ENCODE measurements at places on chromosomes 4 and X. TPM values are rescaled to one million over a fixed set of nuclear protein-coding genes. Genes with fewer than 3 reads are reported as not detected.

DNA sequence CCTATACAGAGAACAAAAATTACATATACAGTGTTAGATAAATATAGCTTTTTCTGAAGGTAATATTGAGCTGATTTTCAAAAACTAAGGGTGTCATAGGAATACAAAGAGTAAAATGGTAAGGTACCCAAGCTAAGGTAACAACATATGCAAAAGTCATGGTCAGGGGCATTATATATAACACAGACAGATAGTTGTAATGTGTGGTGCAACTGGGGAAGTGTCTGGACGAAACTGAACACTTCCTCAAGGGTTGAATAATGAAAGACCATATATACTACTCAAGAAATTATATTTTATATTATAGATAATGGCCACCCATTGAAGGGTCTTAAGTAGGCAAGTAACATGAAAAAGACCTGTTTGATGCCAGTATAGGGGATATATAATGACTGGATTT is 262.1 kb upstream of the CXXC4 start:
- no peak overlapping the region for H3K27ac ChIP-seq
- no peak overlapping the region for H3K4me3 ChIP-seq
- DNase-seq: no peak
- H3K36me3 ChIP-seq: no peaks in the 10 kb centered on the region
- H3K27me3 ChIP-seq: no peaks in the 10 kb centered on the region
- no peaks in the 10 kb centered on the region for H3K4me1 ChIP-seq

DNA sequence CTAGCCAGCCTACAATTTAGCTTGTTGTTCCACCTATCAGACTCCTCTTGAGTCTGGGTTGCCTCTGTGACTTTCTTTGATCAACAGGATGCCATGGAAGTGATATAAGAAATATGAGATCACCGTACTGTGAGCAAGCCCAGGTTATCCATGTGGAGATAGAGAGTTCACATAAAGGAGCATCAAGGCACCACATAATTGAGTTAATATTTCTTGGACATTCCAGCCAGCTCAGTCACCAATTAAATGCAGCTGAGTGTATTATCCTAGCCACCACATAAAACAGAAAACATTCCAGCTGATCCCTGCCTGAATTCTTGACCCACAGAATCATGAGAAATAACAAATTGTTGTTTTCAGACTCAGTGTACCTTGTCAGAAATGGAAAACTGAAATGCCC is 253.6 kb downstream of the PPP1R2C start:
- no peak overlapping the region for H3K27ac ChIP-seq
- H3K27me3 ChIP-seq: peaks cover 53% of the 10 kb centered on the region
- H3K36me3 ChIP-seq: no peaks in the 10 kb centered on the region
- H3K4me1 ChIP-seq: peaks cover 5% of the 10 kb centered on the region

- peaks cover 4% of the 10 kb centered on the region for H3K4me1 ChIP-seq
- no peak overlapping the region for H3K27ac ChIP-seq
- DNase-seq: no peak
- H3K36me3 ChIP-seq: no peaks in the 10 kb centered on the region
- no peaks in the 10 kb centered on the region for H3K27me3 ChIP-seq
- no peak overlapping the region for H3K4me3 ChIP-seq
Observed at GRCh38 chr4:163558539-163559044, 64.1 kb downstream of the TMA16 start.

GRCh38 chr4:93825551-93826216 is 2.9 kb upstream of the ATOH1 start:
- peaks cover 12% of the 10 kb centered on the region for H3K27me3 ChIP-seq
- H3K27ac ChIP-seq: no peak overlapping the region
- H3K4me1 ChIP-seq: no peaks in the 10 kb centered on the region
- H3K36me3 ChIP-seq: no peaks in the 10 kb centered on the region
- DNase-seq: no peak

GRCh38 chr4:20983763-20984575 is 283.7 kb downstream of the PACRGL start:
- DNase-seq: no peak
- H3K4me1 ChIP-seq: no peaks in the 10 kb centered on the region
- no peaks in the 10 kb centered on the region for H3K36me3 ChIP-seq
- H3K27ac ChIP-seq: no peak overlapping the region
- no peaks in the 10 kb centered on the region for H3K27me3 ChIP-seq

- H3K36me3 ChIP-seq: peaks cover 12% of the 10 kb centered on the region
- no peaks in the 10 kb centered on the region for H3K4me1 ChIP-seq
- DNase-seq: no peak
- peaks cover 58% of the 10 kb centered on the region for H3K27me3 ChIP-seq
- no peak overlapping the region for H3K4me3 ChIP-seq
- H3K27ac ChIP-seq: no peak overlapping the region
Observed at GRCh38 chrX:24760363-24761000, 66.8 kb downstream of the POLA1 start.

DNA sequence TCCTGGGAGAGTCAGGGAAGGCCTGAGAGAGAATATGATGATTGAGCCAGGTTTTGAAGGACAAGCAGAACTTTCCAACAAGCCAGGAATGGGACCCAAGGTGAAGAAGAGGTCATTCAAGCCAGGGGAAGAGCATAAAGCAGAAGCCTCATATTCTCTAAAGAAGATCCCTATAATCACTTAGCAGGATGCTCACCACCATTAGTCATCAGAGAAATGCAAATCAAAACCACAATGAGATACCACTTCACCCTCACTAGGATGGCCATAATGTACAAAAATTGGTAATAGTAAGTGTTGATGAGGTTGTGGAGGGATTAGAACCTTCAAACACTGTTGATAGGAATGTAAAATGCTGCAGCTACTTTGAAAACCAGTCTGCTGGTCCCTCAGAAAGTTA is 20.5 kb upstream of the SUPT20HL1 start:
- H3K4me3 ChIP-seq: no peak overlapping the region
- no peaks in the 10 kb centered on the region for H3K4me1 ChIP-seq
- peaks cover 57% of the 10 kb centered on the region for H3K27me3 ChIP-seq
- no peak overlapping the region for H3K27ac ChIP-seq
- H3K36me3 ChIP-seq: no peaks in the 10 kb centered on the region
- no peak for DNase-seq

DNA sequence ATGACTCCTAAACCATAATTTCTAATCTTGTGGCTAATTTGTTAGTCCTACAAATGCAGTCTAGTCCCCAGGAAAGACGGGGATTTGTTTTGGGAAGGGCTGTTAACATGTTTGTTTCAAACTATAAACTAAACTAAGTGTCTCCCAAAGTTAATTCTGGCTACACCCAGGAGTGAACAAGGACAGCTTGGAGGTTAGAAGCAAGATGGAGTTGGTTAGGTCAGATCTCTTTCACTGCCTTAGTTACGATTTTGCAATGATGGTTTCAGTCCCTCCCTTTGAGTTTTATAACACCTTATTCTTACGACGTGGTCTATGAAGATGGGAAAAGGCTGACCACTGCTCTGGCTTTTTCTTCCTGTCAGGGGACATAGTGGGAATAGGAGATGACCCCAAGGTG is 27.0 kb upstream of the IL2 start:
- no peak overlapping the region for H3K4me3 ChIP-seq
- H3K4me1 ChIP-seq: no peaks in the 10 kb centered on the region
- no peak for DNase-seq
- no peak overlapping the region for H3K27ac ChIP-seq

GRCh38 chr4:2443956-2444740 is 24.8 kb upstream of the RNF4 start:
- no peak for DNase-seq
- H3K27me3 ChIP-seq: no peaks in the 10 kb centered on the region
- no peak overlapping the region for H3K27ac ChIP-seq
- H3K4me3 ChIP-seq: no peak overlapping the region

DNA sequence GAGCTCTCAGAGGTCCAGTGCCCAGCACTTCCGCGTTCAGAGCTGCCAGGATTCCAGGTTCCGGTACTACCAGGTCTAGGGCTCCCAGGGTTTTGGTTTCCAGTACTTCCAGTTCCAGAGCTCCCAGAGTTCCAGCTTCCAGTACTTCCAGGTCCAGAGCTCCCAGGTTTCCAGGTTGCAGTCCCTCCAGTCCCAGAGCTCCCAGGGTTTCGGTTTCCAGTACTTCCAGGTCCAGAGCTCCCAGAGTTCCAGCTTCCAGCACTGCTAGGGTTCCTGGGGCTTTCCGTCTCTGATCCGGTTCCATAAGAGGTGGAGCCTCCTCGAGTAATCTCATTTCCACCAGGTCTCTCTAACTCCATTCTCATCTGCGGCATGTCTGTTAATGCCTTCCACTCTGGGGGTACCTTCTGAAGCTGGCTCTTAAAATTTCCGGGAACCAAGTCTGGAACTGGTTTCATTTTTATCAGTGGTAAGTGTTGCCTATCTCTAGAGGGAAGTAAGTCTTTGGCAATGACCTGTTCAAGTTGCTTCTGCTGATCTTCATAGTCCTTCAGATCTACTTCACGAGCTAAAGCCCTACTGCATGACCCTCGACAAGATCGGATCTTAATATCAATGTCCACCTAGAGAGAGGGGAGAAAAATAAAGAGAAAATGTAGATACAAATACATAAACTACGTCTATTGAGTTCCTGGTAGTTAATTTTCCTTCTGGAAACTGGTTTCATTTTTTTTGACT is 4.1 kb downstream of the FGA start:
- H3K27me3 ChIP-seq: no peaks in the 10 kb centered on the region
- H3K27ac ChIP-seq: no peak overlapping the region
- DNase-seq: no peak
- peaks cover 5% of the 10 kb centered on the region for H3K4me1 ChIP-seq
- no peak overlapping the region for H3K4me3 ChIP-seq
- H3K36me3 ChIP-seq: no peaks in the 10 kb centered on the region

- no peak overlapping the region for H3K27ac ChIP-seq
- H3K4me1 ChIP-seq: no peaks in the 10 kb centered on the region
- no peaks in the 10 kb centered on the region for H3K36me3 ChIP-seq
- no peak overlapping the region for H3K4me3 ChIP-seq
Observed at GRCh38 chrX:133604801-133605200, 189.5 kb upstream of the GPC4 start.

DNA sequence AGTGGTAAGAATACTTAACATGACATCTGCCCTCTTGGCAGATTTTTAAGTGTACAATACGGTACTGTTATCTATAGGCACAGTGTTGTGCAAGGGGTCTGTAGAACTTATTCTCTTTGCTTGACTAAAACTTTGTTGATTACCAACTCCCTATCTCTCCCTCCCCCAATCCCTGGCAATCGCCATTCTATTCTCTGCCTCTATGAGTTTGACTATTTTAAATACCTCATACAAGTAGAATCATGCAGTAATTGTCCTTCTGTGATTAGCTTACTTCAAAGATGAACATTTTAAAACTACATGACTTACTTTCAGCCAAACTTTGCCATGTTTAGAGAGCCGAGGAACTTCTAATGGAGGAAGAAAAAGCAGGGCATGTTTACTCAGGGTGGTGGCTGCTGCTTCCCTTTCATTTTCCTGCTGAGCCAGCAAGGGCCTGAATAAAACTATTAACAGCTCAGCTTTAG is 62.4 kb downstream of the APOO start:
- no peak for DNase-seq
- H3K27me3 ChIP-seq: no peaks in the 10 kb centered on the region
- peaks cover 13% of the 10 kb centered on the region for H3K36me3 ChIP-seq
- H3K27ac ChIP-seq: no peak overlapping the region

DNA sequence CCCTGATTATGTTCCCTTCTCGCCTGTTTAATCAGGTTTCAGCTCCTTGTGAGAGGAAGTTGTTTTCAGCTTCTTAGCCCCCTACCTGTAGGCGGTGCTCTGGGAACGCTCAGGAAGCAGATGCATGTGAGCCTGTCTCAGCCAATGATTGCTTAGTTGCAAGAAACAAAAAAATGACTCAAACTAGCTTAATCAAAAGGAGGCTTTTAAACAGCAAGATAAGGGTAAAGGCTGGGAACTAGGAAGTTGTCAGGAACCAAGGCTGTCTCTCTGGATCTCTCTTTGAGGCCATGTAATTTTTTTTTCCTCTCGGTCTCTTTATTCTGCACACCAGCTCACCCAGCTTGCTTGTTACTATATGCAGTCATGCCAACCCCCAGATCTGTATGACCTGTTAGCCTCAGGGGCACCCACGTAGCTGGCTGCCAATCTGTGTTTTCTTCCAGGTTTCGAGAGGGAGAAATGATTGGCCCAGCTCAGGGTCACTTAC is 109.1 kb downstream of the PTTG2 start:
- H3K4me1 ChIP-seq: peaks cover 7% of the 10 kb centered on the region
- H3K27ac ChIP-seq: no peak overlapping the region
- H3K4me3 ChIP-seq: no peak overlapping the region
- no peaks in the 10 kb centered on the region for H3K36me3 ChIP-seq
- no peaks in the 10 kb centered on the region for H3K27me3 ChIP-seq

Gene ANK2
- 41.2 TPM for total RNA-seq

Gene SH3RF1
- 17.4 TPM for total RNA-seq

Gene F8A3
- 2.8 TPM for total RNA-seq

Gene NAP1L2
- not detected for total RNA-seq

Gene DDX53
- not detected for total RNA-seq

Gene HSFX1
- total RNA-seq: not detected

Gene NR3C2
- 0.21 TPM for total RNA-seq
